T1000 (cell line): ENCODE measurements at places on chromosomes 3 and 15.

DNA sequence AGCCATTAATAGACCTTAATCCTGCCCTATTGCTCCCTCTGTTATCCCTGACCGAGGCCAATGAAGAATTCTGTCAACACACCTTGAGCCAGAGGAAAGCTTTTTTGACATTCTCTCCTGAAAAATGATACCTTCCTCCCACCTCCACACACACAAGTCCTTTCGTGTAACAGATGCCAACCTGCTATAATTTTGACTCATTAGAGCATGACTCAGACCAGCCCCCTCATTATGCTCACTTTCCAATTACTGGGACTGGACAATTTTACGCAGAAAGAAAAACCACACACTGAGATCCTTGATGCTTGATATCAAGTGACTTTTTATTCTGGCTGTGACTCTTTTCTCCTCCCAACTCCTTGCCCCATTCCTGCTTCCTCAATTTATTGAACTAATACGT, 50.9 kb downstream of the LSAMP start:
- no peak for DNase-seq

DNA sequence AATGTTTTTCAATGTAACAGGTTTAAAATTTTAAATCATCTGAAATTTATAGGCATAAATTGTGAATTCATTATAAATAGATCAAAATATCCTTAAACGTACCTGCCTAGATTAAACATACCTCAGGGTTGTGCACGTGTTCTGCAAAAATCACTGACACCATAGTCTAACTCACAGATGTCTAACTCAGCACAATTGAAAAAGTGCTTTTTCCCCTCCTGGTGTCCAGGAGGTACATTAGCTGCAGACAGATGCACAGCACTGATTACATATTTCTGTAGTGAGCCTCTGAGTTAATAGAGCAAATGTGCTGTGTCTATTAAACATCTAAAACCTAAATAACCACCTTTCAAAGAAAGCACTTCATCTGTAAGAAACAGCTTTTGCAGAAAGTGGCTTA, 10.7 kb downstream of the UQCC5 start:
- no peak for DNase-seq

- DNase-seq, result no peak
These were observed 91.1 kb upstream of the KLF13 start for GRCh38 chr15:31235311-31236183.

DNA sequence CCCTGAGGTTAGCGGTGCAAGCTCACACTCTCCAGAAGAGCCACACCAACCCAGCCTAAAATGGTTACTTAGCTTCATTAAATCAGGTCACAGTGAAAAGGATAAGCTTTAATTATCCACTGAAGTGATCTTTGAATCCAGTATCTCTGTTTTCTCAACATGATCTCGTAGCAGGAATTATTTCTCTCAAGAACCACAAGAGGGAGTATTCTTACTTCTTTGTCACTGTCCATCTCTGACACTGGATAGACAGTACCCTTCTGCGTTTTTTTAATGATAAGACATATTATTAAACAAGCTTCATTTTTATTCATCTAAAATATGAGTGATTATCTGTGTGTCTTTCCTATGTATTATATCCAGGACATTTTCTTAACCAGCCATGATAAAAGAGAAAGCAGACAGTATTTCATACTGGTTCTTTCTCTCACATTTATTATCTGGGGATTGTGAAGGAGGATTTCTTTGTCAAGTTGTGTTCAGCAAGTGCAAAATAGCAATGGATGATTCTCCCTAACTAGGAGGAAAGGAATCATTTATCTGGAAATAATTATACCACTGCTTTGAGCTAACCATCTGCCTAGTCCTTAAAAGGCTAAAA, 105.4 kb upstream of the CCDC54 start:
- DNase-seq, result no peak

- no peak for DNase-seq
These were observed 299.6 kb downstream of the THSD4 start for GRCh38 chr15:71414853-71415252.

GRCh38 chr3:155282385-155283091, 10.9 kb downstream of the STRIT1 start:
- no peak for DNase-seq

DNA sequence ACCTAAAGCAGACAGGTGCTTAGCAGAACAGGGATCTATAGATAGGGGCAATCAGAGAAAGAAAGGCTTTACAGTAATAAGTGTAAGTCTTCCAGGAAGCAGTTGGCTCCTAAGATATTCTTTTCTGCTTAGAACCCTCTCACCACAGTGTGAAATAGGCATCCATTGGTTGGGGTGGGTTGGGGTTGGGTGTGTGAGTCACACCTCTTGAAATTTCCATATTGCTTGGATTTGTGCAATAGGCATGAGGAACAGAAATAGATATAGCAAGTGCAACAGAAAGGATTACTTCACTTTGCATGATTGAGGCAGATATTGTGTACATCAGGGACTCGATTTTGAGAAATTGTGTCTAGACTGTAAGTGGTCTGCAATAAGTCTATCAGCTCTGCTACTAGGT, 200.1 kb upstream of the GAP43 start:
- no peak for DNase-seq

DNA sequence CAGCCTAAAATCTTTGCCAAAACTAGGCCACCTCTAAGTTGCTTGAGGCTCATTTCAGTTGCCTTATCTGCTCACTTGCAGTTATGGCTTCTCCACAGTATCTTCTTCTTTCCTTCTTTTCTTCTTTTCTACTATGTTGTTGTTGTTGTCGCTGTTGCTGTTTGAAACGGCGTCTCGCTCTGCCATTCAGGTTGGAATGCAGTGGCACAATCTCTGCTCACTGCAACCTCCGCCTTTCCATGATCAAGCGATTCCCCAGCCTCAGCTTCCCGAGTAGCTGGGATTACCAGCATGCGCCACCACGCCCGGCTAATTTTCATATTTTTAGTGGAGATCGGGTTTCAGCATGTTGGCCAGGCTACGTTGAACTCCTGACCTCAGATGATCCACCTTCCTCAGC, 210.8 kb upstream of the NR2F2 start:
- no peak for DNase-seq

- no peak for DNase-seq
These were observed 26.7 kb downstream of the CEP70 start for GRCh38 chr3:138567403-138567802.

DNA sequence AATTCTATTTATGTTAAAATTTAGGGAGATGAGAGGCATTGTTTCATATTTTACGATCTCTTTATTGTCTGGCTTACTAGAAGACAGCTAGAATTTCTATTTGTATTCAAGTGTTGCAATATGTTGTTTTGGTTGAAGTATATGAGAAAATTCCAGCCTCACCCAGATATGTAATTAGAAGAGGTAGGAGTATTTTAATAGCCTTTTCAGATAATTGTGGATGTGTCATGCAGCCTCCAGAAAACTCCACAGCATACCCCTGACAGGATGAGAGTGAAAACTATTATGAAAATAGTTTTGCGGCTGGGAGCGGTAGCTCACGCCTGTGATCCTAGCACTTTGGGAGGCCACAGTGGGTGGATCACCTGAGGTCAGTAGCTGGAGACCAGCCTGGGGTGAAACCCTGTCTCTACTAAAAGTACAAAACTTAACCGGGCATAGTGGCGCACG, 21.5 kb upstream of the USP3 start:
- DNase-seq, result no peak

GRCh38 chr15:50278496-50278895, 13.0 kb upstream of the HDC start:
- DNase-seq, result no peak

- no peak for DNase-seq
These were observed 20.7 kb downstream of the CLDN1 start for GRCh38 chr3:190301591-190301990.

GRCh38 chr15:60548101-60548500, 69.2 kb upstream of the ICE2 start:
- no peak for DNase-seq

GRCh38 chr3:80018375-80018774, 250.6 kb upstream of the ROBO1 start:
- no peak for DNase-seq

GRCh38 chr3:42161050-42161935, 70.1 kb downstream of the TRAK1 start:
- no peak for DNase-seq

- DNase-seq, result no peak
These were observed 307.4 kb downstream of the NTRK3 start for GRCh38 chr15:87949151-87949574.

DNA sequence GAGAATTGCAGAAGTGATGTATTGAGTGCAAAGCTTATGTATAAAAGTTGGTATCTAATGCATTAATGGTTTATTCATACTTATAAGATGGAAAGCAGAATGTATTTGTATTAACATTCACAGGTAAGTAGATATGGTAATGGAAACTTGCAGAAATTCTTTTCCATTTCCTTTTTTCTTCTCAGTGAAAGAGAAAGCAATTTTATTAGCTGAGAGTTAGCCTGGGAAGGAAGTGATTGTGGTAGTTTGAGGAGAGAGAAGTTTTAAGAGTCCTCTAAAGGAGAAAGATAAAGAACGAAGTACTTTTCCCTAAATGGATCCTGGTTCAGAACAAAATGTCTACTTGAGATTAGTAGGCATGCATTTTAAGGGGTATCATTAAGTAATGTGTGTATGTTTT, 60.1 kb upstream of the OSTN start:
- no peak for DNase-seq
